Activated naive CD4-positive, alpha-beta T cell treated with anti-CD3 and anti-CD28 coated beads, Interleukin-2, amount 50 U/mL, for 16 hours (primary cell): ENCODE measurements at places on chromosomes 5 and 9.

GRCh38 chr9:117276444-117276843 is 138.4 kb downstream of the ASTN2 start:
- DNase-seq = no peak

GRCh38 chr5:77031891-77032290 is 1.7 kb downstream of the AGGF1 start:
- DNase-seq = no peak

- DNase-seq = no peak
Measured at GRCh38 chr5:112106878-112107277, 312.2 kb downstream of the EPB41L4A start.

- no peak for DNase-seq
Measured at GRCh38 chr5:116498503-116499048, 76.0 kb downstream of the SEMA6A start.

GRCh38 chr5:945691-946551 is 53.2 kb downstream of the TRIP13 start:
- DNase-seq = no peak
